Stimulated activated CD8-positive, alpha-beta memory T cell treated with anti-CD3 and anti-CD28 coated beads, Interleukin-15, amount 100 ng/mL, for 4 hours (primary cell): ENCODE measurements at places on chromosomes 1 and 21.

GRCh38 chr1:67031121-67031858, 22.7 kb downstream of the SLC35D1 start:
- no peak for DNase-seq

GRCh38 chr1:154862907-154863306, 7.2 kb downstream of the KCNN3 start:
- no peak for DNase-seq

DNA sequence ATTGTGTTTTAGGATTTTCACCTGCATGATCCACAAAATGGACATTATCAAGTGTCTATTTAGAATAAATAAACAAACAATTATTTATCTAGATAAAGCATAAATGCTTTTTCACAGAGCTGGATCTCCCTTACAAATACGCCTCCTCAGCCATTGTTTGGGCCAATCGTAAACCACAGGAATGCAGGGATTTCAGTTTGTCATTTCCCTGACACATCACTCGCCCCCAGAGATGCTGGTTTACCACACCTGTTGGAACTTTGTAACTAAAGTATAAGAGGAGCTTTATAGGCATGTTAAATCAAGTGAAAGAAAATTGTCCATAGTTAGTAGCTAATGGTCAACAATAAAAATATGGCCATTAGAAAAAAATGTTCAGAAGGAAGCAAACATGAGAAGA, 40.3 kb downstream of the GPR88 start:
- DNase-seq: no peak

- DNase-seq: no peak
Observed at GRCh38 chr1:23823767-23824166, 1.5 kb downstream of the HMGCL start.

GRCh38 chr1:241413974-241414373, 57.0 kb upstream of the RGS7 start:
- no peak for DNase-seq
